Stimulated activated CD8-positive, alpha-beta memory T cell treated with anti-CD3 and anti-CD28 coated beads, Interleukin-4, amount 100 ng/mL, for 24 hours (primary cell): ENCODE measurements at places on chromosomes 11 and 22.

- DNase-seq, result no peak
These were observed 11.9 kb upstream of the SYTL2 start for GRCh38 chr11:85822814-85823213.

- DNase-seq, result no peak
These were observed 3.2 kb downstream of the TSSK2 start for GRCh38 chr22:19134176-19134831.

- DNase-seq, result no peak
These were observed 32.9 kb downstream of the LRRC32 start for GRCh38 chr11:76637491-76638269.

GRCh38 chr11:81825346-81825745, 908.3 kb downstream of the FAM181B start:
- no peak for DNase-seq
